ENCODE measurements at places on chromosomes 2 and 18. TPM values are rescaled to one million over a fixed set of nuclear protein-coding genes. Genes with fewer than 3 reads are reported as not detected.

Gene AMER3
- total RNA-seq: not detected

Gene CHRNA1
- 0.43 TPM for total RNA-seq

Gene FHOD3
- 114 TPM for total RNA-seq

Gene CRYBA2
- not detected for total RNA-seq

Gene RBKS
- total RNA-seq: 1.6 TPM

Gene ACTR2
- total RNA-seq: 45.5 TPM

Gene DCDC2C
- total RNA-seq: not detected

Gene CD8B2
- not detected for total RNA-seq

DNA sequence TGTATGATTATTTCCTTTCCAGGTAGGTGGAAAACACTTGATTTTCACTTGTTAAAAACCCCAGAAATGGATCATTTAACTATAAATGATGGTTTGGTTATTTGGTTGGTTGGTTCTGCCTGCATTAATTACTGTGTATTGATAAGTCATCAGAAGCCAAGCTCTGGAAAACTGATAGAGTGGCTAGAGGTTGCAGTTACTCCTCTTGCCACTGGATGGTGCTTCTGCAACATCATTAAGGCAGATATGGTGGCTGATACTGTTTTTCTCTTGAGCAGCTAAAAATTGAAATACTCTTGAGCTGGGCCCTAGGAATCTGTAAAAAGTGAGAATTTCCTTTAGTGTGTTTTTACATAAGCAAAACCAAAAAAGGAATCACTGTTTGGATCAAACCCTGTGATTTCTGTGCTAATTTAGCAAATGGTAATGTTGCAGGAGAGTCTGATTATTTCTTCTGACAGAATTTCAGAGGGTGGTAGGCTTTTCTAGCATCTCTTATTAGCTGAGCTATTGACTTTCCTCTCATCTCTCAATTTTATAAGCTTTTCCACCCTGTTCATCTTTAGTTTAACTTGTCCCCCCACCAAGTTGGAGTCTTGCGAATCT, 54.3 kb downstream of the RAB10 start:
- DNase-seq: no peak
- no peaks in the 10 kb centered on the region for H3K27me3 ChIP-seq
- no peak overlapping the region for H3K27ac ChIP-seq
- no peak overlapping the region for H3K4me3 ChIP-seq

DNA sequence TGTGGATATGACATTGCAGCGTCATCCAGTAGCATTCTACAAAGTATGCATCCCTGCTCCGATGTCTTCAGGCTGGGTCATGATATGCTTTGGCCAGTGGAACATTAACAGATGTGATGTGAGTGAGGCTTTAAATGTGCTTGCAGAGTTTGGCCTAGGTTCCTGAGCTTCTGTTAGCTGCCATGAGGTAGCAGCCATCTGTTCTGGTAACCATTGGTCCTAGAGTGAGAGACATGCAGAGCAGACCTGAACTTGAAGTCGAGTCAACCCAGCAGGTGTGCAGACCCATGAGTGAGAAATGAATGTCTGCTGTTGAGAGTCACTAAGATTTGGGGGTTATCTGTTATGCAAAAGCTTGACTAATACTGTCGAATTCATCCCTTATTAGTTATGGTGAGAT, 73.8 kb upstream of the NABP1 start:
- no peak for DNase-seq
- no peaks in the 10 kb centered on the region for H3K4me1 ChIP-seq
- H3K36me3 ChIP-seq: no peaks in the 10 kb centered on the region
- no peaks in the 10 kb centered on the region for H3K27me3 ChIP-seq
- no peak overlapping the region for H3K4me3 ChIP-seq

- H3K27me3 ChIP-seq: no peaks in the 10 kb centered on the region
- H3K27ac ChIP-seq: no peak overlapping the region
- H3K36me3 ChIP-seq: peaks cover 25% of the 10 kb centered on the region
Observed at GRCh38 chr2:135607561-135607960, 76.3 kb downstream of the R3HDM1 start.

GRCh38 chr2:233039846-233040530, 7.5 kb downstream of the NEU2 start:
- peaks cover 5% of the 10 kb centered on the region for H3K4me1 ChIP-seq
- no peaks in the 10 kb centered on the region for H3K27me3 ChIP-seq
- H3K36me3 ChIP-seq: no peaks in the 10 kb centered on the region
- no peak overlapping the region for H3K27ac ChIP-seq
- H3K4me3 ChIP-seq: no peak overlapping the region

DNA sequence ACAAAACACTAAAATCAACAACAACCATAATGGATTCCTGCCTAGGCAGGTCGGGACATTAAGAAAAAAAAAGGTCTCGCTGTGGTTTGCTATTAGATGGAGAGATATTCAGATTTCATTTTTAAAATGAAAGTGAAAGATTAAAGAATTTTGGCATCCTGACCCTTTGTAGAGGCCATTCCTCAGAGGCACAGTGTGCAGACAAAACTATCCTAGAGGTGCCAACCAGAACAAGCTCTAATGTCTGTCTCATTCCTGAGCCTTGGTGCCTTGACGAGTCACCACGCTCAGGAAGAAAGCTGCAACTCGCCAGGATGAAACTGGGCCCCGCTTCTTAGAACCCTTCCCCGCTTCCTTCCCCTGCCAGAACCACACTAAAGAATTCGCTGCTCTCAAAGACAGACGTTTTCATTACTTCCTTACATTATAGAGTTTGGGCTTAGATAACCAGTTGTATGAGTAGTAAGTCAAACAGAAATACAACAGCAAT, 156.0 kb downstream of the TGIF1 start:
- H3K4me1 ChIP-seq: no peaks in the 10 kb centered on the region
- H3K27ac ChIP-seq: peak overlapping the region; percentile 91
- H3K27me3 ChIP-seq: no peaks in the 10 kb centered on the region

DNA sequence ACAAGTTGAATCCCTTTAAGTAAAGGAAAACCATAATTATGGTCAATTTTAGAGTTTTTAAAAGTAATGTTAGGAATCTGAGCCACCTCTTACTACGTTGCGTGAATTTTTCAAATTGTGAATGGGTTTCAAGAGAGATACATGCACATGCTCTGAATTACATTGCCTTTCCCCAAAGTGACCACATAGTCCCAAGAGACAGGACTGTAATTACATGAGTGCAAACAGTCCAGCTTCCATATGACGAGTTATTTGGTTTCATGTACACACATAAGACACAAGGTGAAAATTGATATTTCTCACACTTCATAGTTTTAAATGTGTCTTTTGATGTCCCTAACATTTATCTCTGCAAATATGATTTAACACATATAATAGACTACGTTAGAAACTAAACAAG, 850.8 kb downstream of the LRP1B start:
- H3K4me1 ChIP-seq: no peaks in the 10 kb centered on the region
- DNase-seq: no peak
- no peak overlapping the region for H3K27ac ChIP-seq
- H3K36me3 ChIP-seq: no peaks in the 10 kb centered on the region

DNA sequence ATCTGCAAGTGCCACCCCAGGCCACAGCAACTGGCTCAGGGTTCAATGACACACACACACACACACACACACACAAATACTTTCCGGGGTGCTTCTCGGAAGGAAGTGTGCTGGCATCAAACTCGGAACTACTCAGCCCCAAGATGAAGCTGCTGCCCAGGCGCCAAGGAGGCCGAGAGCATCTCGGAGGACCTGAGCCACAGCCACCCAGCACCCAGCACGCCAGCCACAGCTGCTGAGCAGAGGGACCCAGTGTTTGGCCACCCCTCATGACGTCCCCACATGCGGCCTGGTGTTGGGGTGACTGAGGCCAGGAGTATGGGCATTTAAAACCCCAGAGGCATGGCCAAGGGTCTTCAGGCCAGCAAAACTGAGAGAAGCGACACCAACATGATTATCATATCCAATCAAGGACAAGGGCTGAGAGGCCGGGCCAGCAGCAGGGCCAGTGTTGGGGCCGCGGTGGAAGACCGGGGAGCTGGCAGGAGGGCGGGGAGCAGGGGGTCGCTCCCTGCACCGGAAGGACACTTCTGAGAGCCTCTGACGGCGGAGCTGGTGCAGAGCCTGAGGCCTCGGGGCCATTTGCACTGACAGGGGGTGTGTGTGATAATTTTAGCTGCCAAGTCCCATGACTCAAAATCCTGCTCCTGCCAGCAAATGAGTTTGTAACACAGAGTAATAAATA, 61.8 kb downstream of the BIN1 start:
- no peak overlapping the region for H3K27ac ChIP-seq
- DNase-seq: no peak
- H3K36me3 ChIP-seq: no peaks in the 10 kb centered on the region
- no peaks in the 10 kb centered on the region for H3K27me3 ChIP-seq

All from right atrium auricular region (tissue), 2 donors.